ENCODE measurements at places on chromosomes 4 and X.

GRCh38 chr4:122688529-122689140, 43.9 kb upstream of the BBS12 start:
- DNase-seq: no peak

DNA sequence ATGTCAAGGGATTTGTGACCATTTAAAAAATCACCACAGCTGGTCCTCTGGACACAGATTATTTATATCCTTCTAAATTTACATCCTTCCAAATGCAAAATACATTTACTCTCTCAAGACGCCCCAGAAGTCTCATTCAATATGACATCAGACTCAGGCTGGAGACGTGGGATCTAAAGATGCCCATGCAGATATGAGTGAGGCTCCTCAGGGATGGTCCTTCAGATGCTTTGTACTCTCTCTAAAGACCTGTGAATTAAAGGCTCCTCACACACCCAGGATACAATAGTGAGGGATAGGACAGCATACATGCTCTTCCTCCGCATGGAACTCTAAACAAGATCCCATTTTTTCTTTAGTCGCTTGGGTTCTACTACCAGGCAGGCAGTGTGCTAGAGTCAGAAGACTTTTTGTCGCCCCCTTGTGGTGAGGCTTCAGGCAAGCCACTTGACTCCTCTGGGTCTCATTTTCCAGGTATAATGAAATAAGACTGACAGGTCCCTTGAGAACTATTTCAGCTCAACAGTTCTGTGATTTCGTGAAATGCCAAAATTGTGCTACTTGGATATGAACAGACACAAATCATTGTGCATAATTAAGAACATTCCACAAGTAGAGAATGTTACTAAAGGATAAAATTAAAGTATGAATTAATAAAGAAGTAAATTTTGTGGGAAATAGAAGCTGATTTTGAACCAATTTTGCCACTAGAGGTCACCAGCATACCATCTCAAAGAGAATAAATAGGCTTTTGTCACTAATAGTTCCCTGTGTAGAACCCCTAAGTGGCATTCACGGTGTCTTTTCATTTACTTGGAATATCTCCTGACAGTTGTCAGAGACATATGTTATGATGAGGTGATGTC, 13.7 kb upstream of the SCOC start:
- peak; percentile 35 for DNase-seq

DNA sequence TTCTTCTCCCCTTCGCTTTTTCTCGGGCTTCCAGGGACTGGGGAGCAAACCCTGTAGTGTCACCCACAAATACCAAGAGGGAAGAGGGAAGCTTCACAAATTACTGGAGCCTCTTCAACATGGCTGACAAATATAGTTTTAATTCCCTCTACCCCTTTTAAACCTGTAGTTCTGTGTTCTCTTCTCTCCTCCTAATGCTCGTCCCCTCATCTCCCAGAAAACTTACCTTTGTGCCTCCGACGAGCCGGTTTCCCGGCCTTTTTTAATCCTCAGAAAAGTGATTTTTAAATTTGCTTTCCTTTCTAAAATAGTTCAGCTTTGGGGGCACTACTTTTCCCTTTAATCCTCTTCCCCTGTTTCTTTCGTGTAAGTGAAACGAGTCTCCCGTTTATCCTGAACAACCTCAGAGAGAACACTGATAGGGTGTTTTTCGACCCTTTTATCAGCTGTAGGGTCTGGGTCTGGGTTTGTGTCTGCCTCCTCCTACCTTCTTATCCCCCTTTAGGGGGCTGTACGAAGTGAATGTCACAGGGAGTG, 408 bp downstream of the TET2 start:
- no peak for DNase-seq

- no peak for DNase-seq
Measured at GRCh38 chrX:38304010-38304409, 23.3 kb downstream of the RPGR start.

DNA sequence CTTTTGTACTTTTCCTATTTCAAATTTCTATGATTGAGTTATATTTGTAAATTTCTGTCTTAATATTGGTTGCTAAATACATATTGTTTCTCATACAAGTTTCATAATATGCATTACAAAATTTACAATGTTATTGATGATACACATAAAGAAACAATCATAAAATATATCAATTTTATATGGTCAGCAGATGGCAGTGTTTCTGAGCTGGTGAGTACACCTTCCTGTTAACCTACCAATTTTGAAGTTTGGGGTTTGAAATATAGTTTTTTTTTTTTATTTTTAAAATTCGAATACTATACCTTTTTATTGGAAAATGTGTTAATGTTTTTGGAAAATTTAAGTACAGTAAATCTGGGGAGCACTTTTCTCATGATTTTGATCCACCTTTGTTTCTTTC, 1953.1 kb upstream of the ADGRL3 start:
- DNase-seq: no peak

GRCh38 chr4:14259936-14260335, 632.4 kb upstream of the BOD1L1 start:
- DNase-seq: no peak

DNA sequence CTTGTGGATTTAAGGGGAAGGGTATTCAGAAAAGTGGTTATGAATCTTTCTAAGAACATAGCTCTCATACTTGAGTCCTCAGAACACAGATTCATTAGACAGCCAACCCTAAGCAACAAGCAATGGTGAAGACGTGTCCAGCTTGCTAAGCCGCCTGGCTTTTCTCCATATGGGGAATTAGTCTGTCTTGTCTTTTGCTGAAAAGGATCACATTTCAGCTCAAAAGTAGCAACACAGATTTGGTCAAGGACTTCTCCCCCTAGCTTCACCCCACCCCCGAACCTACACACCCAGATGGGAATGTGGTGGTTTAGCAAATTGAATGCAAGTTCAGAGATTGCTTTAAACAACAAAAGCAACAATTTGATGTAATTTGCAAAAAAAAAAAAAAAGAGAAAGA, 103.3 kb upstream of the RASGEF1B start:
- DNase-seq: no peak

GRCh38 chr4:138235419-138235952, 6.7 kb downstream of the SLC7A11 start:
- DNase-seq: no peak

- DNase-seq: no peak
Measured at GRCh38 chrX:22516893-22517292, 244.2 kb downstream of the CBLL2 start.

DNA sequence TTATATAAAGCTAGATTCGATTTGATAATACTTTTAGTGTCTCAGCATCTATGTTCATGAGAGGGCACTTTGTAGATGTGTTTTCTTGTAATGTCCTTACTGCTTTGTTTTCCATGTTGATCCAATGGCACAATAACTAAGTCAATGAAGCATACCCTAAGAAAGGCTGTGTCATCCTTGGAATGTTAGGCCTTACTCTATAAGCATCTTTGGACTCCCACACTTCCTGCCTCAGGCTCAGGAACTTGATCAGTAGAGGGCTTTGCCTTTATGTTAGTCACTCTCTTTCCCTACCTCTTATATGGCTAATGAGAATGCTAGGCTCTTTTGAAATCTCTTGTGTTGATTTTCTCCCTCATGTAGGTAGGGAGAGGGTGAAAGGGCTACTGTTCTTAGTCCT, 33.2 kb upstream of the EDA2R start:
- DNase-seq: no peak

- no peak for DNase-seq
Measured at GRCh38 chr4:125952631-125953030, 637.9 kb downstream of the FAT4 start.

- no peak for DNase-seq
Measured at GRCh38 chrX:113048480-113048879, 207.8 kb upstream of the AMOT start.

GRCh38 chr4:18735740-18736268, 714.2 kb upstream of the LCORL start:
- DNase-seq: no peak
